ENCODE measurements at places on chromosomes 3 and 15.
A peak's percentile ranks its signal among the peaks of the same experiment; 100 is the strongest.

DNA sequence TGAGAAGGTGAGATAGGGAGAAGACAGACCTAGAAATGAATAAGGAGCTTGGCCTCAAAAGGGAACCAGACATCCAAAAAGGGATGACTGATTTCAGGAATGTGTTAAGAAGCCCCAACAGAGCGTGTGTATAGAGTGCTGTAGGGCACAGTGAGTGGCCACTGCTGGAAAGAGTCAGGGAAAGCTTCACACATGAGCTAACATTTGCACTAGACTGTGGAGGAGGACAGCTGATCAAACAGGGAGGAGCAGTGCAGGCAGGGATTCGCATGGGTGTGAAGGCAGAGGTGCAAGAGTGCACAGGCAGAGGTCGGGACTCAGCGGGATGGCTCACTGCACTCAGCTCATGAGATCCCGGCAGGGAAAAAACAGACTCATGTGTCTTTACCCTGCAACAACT is 61.8 kb downstream of the NPTN start:
- no peak for DNase-seq

- DNase-seq: no peak
These were observed 56.7 kb downstream of the DRD3 start for GRCh38 chr3:114122027-114122709.

DNA sequence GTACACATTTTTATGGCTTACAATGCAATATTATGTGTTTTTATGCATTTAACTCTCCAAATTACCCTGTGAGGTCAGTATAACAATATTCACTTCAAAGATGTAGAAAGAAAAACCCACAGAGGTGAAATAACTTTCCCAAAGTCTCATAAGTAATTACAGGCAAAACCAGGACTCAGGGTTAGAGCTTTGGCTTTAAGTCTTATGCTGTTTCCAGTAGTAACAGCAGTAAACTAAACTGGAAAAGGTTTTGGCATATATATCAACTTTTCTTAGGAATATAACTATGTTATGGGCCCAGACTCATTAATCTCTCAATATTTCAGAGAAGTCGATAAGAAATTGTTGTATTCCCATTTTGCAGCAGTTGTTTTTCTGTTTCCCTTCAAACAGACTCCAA is 206.3 kb upstream of the KCNMB2 start:
- no peak for DNase-seq

GRCh38 chr15:98195796-98196195 is 235.3 kb downstream of the ARRDC4 start:
- no peak for DNase-seq

GRCh38 chr3:138135833-138136194 is 3.6 kb upstream of the A4GNT start:
- no peak for DNase-seq

DNA sequence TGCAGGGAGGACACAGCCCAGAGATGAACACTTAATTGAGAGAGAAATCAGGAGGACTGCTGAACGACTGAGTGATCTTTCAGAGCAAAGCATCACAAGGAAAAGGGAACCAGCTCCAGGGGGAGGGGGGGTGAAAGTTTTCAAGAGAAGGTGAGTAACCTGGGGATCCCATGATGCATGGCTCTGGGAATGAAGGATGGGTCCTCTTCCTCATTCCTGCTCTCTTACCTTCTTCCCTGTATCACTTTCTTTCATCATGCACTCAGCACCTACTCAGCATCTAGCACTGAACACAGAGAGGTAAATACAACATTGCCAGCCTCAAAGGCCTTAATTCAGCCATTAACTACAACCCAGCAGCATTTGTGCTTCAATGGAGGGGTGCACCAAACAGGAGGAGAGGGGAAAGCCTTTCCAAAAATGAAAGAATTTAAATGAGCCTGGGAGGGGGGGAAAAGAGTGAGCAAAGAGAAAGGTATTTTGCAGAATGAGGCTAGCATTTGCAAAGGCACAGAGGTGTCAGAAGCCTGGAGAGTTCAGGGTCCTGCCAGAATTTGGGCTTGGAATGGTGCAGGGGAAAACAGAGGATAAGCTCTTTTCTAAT is 427.4 kb downstream of the FOXP1 start:
- no peak for DNase-seq

DNA sequence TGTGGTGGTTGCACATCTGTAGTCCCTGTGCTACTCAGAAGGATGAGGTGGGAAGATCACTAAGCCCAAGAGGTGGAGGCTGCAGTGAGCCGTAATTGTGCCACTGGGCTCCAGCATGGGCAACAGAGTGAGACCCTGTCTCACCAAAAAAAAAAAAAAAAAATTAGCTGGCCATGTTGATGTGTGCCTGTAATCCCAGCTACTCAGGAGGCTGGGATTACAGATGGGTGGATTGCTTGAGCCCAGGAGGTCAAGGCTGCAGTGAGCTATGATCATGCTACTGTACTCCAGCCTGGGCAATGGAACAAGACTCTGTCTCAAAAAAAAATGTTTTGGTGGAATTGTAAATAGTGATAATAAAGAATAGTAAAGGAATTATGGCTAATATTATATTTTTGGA is 9.9 kb downstream of the ATRIP start:
- no peak for DNase-seq

GRCh38 chr15:74270854-74271520 is 34.9 kb downstream of the CCDC33 start:
- no peak for DNase-seq

DNA sequence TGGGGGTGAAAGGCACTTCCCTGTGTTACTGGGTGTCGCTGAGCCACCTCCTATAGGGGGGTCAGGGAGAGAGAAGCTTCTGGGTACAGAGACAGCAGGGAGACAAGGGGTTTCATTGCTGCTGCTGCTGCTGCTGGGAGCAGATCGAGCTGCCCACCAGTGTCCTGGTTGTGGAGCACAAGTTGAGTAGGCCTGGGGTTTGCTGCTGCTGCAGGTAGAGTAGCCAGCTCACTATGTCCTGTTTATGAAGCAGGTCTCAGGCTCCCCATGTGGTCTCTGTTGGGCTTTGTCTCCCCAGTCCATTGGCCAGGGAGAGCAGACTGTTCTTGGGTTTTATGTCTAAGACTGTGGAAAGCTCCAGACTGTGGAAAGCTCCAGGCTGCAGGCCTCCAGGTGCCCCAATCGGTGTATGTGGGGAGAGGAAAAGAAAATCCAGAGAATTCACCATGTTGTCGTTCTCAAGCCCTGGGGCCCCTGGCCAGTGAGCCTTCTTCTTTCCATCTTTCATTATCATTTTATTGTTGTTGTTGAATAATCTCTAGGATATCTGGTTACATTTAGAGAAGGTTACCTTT is 157.8 kb downstream of the ADAMTS17 start:
- DNase-seq: no peak

- DNase-seq: no peak
These were observed 42.1 kb downstream of the NR2F2 start for GRCh38 chr15:96372554-96372953.

DNA sequence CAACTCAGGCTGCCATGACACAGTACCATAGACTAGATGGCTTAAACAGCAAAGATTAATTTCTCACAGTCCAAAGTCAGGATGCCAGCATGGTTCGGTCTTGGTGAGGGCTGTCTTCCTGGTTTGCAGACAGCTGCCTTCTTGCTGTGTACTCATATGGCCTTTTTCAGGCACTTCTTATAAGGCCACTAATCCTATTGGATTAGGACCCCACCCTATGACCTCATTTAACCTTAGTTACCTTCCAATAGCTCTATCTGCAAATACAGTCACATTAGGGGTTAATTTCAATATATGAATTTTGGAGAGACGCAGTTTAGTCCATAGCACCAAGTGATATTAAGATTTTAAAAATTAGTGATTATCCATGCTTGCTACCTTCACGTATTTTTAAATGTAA is 297.8 kb downstream of the WDR72 start:
- no peak for DNase-seq

DNA sequence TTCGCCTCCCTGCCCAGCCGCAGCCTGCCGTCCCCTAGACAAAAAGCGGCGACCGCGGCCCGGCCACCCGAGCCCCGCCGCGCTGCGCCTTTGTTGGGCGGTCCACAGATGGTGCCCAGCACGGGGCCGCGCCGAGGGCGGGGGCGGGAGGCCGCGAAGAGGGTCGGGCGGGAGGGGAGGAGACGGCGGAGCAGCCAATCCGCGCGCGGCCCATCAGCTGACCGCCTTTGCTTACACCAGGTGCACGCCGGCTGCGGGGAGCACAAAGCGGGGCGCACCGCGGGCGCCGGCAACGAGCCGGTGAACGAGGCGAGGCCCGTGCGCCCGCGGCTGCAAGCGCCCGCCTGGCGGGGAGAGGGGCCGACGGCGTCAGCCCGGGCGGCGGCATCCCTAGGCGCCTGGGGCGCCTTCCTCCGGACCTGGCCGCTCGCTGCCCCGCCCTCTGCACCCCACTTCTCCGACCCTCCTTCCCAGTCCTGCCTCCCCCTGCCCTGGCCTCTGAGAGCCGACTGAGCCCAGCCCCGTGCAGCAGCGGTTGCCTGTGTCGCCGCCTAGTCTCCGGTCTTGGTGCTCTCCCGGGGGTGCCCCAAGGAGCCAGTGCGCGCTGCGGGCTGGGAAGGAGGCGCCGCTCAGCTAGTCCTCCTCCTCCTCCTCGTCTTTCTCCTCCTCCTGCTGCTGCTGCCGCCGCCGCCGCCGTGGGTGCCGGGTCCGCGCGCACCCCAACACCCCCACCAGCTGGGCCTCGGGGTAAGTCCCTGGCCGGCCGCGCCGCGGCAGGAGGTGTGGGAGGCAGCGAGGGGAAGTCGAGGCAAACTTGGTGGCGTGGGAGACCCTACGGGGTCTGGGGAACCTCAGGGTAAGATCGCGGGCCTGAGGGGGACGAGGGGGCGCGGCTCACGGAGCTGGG is at the start of gene LRRN1:
TSS of gene LRRN1 (plus strand) at position 259 of the 907 bp plus-strand sequence. CDS start 45,211 bp downstream, outside the sequence.
- peak; percentile 69 for DNase-seq

DNA sequence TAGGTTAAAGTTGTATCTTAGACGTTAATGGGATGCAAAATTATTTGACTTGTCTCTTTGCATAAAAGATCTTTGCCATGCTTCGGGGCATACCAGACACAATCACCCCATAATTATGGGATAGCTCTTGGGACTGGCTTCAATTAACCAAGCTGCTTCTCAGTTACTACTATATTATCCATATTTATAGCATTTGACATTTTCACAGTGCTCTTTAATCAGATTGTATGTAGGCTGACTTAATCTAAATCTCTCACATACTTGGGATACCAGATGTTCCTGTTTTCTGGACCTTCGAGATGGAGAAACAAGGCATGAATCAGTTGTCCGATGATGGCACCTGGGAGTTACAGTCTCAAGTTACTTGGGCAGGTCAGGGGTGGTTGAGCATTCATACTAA is 27.2 kb upstream of the ABHD17C start:
- peak; percentile 49 for DNase-seq

DNA sequence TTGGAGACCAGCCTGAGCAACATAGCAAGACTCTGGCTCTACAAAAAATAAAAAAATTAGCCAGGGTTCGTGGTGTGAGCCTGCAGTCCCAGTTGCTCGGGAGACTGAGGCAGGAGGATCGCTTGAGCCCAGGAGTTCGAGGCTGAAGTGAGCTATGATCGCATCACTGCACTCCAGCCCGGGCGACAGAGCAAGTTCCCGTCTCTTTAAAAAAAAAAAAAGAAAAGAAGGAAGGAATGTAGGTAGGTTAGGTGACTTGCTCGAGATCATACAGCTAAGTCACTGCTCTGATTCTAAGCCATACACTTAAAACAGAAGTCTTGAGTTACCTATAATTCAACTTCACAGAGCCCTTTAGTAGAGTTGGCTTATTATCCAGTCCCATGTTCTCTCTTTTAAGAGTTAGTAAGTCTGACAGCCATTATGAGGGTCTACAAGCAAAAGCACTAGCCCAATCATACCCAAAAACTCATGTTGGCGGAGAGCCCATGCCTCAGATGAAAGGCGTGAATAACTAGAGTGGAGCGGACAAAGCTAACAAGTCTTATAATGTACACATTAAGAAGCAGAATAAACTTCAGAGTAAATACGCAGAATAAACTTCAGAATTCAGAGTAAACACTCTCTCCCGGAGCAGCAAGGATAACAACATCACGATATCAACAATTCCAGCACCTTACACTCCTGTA is 768 bp downstream of the AAGAB start:
- peak; percentile 29 for DNase-seq

DNA sequence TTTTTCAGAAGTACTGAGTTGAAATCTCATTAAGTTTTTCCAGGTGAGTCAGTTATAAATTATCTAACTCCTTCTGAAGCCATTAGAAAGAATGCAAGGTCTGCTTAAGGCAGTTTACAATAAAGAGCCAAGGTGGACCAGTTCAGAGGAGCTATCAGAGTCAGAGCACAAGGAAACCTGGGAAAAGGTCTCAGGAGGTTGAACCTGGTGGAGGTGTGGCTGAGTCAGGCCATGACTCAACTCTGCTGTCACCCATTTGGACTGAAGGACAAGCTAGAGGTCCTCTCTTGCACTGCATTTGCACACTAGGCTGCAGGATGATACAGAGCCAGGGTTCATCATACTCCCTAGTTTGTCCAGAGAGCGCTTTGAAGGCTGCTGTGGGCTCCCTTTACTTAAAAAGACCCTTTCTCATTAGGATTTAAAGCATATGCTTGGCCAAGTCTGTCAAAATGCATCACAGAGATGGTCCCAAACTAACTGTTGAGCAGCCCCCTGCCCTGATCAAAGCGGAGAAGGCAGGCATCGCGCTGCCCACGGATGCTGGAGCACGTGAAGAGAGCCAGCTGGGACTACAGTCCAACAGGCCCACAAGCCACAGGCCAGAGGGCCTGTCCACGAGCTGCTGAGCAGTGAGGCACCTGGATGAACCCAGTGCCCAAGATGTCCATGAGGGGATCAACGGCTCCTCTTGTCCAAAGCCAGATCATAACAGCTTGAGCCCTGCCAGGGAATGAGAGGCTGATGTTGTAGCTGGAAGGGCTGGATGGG is 26.0 kb upstream of the MRPS22 start:
- DNase-seq: no peak

Data from NCI-H524 (cell line).